ENCODE measurements at places on chromosomes 6 and 20.

DNA sequence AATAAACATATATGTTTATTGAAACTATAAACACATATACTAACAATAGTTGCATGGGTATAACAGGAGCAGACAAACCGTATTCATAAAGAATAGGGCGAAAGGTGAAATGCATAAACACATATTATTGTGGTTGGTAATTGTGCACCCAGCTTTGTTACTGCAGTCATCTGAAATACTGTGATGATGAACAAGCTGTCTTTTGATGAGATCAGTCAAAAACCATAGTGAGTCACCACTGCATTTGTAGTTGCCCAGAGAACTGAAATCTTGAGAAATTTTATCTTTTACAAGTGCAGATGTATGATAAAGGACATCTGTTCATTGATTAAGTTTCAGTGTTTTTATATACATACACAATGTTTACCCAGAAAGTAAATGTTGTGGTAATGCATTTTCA lies 133.7 kb downstream of the MYO6 start:
- no peak for DNase-seq

GRCh38 chr20:1788044-1788443 lies 107.2 kb upstream of the SIRPA start:
- no peak for DNase-seq

- no peak for DNase-seq
Observed at GRCh38 chr6:63272397-63272796, 47.4 kb downstream of the LGSN start.

DNA sequence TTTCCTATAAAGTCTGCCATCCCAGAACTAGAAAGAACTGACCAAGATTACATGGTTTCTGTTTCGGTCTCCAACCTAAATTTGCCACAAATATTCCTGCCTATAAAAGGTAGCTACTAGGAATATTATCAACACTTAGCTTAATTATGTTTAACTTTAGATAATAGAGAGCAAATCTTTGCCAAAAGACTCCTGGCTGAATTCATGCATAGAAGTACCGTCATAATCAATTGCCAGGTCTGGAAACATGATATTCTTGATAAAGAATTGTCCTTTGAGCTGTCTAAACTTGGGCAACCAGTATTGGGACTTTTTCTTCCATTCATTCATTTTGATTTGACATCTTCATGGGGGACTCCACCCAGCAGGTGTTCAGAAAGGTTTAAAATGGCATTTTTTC lies 22.4 kb downstream of the CALHM6 start:
- DNase-seq: no peak

GRCh38 chr20:840858-841567 lies 7.5 kb downstream of the FAM110A start:
- peak; percentile 42 for DNase-seq

GRCh38 chr6:18262702-18263417 lies 1.5 kb downstream of the DEK start:
- DNase-seq: peak; percentile 36

DNA sequence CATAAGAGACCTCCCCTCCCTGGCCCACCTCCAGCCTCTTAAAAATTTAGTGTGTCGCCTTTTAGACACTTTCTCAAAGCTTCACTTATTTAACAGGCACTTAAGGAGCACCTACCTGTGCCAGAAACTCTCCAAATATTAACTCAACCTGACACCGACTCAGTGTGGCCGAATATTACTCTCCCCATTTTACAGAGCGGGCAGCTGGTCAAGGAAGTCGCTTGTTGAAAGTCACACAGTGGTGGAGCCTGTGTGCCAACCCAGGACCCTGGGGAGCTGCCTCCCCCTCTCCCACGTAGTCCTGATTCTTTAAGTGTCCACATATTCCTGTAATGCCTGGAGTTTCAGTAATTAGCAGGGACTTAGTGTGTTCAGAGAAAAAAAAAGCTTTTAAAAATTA lies 1.0 kb upstream of the PMEPA1 start:
- DNase-seq: no peak

GRCh38 chr6:87575423-87575822 lies 14.4 kb downstream of the RARS2 start:
- DNase-seq: no peak

- no peak for DNase-seq
Observed at GRCh38 chr6:10080561-10080960, 334.3 kb downstream of the TFAP2A start.

- DNase-seq: no peak
Observed at GRCh38 chr6:44480097-44480541, 92.6 kb downstream of the CDC5L start.

DNA sequence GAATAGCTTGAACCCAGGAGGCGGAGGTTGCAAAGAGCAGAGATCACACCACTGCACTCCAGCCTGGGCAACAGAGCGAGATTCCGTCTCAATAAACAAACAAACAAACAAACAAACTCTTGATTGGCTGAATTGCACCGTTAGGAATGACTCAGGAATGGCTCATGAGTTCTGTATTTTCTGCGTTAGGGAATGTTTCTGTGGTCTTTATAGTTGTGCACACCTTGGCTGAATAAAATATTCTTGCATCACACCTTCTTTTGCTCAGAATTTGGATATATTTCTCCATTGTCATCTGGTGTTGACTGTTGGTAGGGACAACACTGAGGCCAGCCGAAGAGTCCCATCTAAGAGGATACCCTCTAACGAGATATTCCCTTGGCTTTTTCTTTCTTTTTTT lies 19.6 kb upstream of the PI16 start:
- no peak for DNase-seq

DNA sequence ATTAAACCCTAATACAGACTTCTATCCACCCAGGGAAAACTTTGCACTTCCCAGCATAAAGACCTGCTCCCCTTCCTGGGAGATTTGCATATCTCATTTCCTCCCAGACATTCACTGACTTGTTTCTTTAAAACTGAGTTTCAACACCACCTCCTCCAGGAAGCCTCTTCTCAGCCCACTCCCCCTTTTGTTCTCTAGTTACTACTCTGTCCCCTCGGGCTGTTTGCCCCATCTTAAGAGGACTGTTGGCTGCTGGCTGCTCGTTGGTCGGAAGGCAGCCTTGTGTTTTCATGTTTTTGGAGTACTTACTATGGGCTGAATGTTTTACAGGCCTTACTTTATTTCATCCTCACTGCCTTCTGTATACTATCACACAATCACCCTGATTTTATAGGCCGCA lies 6.6 kb downstream of the ARHGAP40 start:
- DNase-seq: no peak

DNA sequence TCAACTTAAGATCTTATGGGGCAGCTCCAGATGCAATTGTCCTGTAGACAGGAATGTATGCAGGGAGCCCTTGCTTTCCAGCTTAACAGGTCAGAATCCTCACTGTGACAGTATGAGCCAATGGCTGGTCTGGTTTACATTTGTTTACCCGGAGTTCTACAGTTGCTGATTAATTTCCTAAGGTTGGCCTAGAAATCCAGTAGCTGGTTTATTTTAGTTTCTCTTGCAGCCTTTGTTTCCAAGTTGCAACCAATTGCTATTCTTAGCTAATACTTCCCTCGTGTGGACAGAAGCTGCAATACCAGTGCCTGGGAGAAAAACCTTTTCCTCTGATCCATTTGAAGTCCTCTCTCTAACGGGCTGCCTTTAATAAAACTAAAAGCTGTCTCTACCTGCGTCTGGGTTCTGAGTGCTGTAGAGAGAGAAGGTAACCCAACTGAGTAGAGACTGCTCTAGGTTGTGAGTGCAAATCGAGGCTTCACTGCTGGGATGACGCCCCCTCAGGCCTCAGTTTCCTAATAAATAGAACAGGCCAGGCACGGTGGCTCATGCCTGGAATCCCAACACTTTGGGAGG lies 45.9 kb downstream of the ZNF217 start:
- peak; percentile 18 for DNase-seq

GRCh38 chr6:111980971-111981840 lies 72.7 kb upstream of the CCN6 start:
- no peak for DNase-seq

- DNase-seq: no peak
Observed at GRCh38 chr6:37680668-37681067, 17.0 kb downstream of the MDGA1 start.

GRCh38 chr6:12735786-12736185 lies 19.2 kb downstream of the PHACTR1 start:
- no peak for DNase-seq

DNA sequence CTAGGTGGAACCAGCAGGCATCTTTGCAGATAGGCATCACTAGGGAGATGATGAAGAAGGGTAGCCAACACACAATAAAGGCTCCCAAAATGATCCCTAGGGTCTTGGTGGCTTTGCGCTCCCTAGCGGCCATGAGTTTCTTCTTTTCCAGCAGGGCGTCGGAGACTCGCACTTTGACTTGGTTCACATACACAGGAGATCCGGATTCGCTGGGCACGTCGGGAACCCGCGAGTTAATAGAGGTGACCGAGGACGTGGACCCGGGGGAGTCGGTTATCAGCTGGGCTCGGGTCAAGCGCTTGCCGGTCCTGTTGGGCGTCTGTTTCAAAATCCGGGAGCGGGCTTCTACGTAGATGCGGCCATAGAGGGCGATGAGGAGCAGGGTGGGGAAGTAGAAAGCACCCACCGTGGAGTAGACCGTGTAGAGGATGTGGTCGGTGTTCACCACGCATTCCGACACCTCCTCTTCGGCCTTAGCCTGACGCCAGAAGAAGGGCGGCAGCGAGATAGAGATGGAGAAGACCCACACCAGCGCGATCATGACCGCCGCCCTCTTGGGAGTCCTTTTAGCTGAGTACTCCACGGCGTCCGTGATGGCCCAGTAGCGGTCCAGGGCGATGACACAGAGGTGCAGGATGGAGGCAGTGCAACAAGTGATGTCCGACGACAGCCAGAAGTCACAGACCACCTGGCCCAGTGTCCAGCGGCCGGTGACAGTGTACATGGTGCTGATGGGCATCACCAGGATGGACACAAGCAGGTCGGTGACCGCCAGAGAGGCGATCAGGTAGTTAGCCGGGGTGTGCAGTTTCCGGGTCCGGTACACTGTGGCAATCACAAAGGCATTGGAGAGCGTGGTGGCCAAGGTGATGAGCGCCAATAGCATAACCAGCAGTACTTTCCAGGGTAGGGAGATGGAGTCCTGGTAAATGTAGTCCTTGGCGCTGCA lies 658 bp downstream of the HTR1B start:
- DNase-seq: no peak

DNA sequence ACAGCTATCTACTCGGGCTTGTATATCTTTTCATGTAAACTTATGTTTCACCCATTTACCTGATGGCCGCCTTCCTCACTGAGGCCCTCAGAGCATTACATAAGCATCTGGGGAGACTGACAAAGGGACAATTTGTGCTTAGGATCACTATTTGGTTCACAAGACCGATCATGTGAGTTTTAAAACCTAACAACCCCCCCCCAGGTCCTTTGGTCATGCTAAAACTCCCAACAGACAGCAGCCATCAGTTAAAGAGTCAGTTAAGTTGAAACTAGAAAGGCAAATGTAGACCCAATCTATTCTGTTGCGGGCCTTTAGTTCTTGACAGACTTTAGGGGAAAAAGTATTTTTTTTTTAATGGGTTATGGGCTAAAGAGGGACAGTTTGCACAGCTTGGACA lies 205.0 kb upstream of the RNF24 start:
- DNase-seq: no peak

DNA sequence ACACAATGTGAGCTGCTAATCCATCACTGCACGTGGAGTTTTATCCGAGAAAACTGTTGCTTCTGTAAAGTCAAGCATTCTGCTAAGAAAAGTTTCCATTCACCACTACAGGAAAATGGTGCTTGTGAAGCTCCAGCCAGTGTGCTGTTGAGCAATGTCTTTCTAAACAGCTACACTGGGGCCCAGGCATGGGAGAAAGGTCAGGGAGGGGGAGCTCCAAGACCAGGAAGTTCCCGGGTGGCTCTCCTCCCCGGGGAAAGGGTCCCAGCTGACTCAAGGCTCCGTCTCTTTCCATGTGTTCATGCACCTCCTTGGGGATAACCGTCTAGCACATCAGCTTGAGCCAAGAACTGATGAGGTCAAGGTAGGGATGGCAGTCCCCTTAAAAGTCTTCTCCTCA lies 20.5 kb downstream of the RPP40 start:
- no peak for DNase-seq

GRCh38 chr20:7742479-7742878 lies 197.8 kb downstream of the HAO1 start:
- DNase-seq: no peak

DNA sequence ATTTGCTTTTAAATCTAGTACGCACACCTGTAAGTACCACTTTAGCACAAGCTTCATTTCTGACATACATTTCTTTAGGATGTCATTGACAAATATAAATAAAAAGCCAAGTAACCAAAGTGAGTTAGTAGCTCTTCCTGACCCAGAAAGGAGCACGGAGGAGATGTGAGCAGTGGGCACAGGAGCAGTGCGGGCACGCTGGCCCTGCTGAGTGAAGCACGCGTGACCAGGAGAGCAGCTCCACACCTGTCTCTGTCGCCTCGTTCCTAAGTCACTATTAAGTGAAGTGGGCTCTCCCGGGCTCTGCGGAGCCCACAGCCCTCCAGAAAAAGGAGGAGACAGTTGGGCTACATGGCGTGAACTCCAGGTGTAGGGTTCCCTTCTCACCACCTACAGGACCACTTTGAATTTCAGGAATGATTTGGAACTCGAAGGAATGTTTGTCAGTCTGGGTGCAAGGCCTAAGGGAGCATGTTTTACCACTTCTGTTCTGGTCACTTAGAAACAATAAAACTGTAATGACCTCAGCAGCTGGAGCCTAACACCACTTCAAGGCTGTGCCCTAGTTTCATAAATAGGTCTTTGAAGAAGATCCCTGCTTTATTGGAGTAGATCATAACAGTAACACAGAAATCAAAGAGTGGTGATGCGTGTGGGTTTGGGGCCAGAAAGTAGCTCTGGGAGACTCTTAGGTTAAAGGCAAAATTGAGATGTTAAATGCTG lies 95.9 kb downstream of the FAM120B start:
- DNase-seq: no peak

- no peak for DNase-seq
Observed at GRCh38 chr6:110882824-110883554, 8.4 kb downstream of the AMD1 start.

Data from stimulated activated naive CD8-positive, alpha-beta T cell treated with anti-CD3 and anti-CD28 coated beads, Interleukin-15, Interleukin-2, amounts not matched to agents 100 U/mL and 50 U/mL, for 24 hours (primary cell).